ENCODE measurements at places on chromosomes 3 and 15. TPM values are rescaled to one million over a fixed set of nuclear protein-coding genes. Genes with fewer than 3 reads are reported as not detected.

Gene ADCY5
- 0.08 TPM for total RNA-seq

Gene EPHA3
- not detected for total RNA-seq

Gene RNU5B-1
- total RNA-seq, result not detected

Gene MST1
- total RNA-seq, result 2.4 TPM

Gene RTP3
- total RNA-seq, result not detected

Gene TATDN2
- 10.5 TPM for total RNA-seq

Gene AADAC
- not detected for total RNA-seq

Gene PPP1R14D
- total RNA-seq, result not detected

Gene SKOR1
- not detected for total RNA-seq

Gene CDHR4
- total RNA-seq, result not detected
